NCI-H1105 treated with DMSO at 0.1 percent for 48 hours (cell line): ENCODE measurements at places on chromosomes 7 and 10.

DNA sequence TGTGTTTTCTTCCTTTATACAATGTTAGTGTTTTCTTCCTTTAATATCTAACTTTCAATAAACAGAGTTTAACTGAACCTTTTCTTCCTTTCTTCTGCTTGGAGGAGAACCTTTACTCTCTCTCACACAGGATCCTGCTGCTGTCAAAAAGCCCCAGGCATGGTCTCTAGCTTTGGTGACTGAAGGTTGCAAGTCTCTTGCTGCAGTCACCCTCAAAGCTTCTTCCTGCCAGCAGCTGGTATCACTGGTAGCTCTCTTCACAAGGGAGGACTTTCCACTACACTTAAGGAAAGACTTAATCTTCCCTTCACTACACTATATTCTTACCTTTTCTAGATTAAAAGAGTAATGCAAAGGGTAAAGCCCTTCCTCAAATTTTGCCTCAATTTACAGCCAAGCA, 153.4 kb downstream of the SGMS1 start:
- DNase-seq, result no peak

DNA sequence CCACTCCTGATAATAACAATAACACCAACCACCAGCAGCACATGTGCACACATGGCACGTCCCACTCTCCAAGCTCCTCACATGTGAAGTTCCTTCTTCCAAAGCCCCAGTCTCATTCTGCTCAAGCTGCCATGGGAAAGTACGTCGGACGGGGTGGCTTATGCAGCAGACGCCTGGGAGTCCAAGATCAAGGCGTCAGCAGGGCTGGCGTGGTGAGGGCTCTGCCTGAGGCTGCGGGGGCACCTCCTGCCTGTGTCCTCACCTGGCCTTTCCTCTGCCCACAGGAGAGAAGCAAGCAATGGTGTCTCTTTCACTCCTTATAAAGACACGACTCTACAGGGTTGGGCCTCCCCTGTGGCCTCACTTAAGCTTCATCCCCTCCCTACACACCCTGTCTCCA, 68.8 kb upstream of the INSIG1 start:
- no peak for DNase-seq

DNA sequence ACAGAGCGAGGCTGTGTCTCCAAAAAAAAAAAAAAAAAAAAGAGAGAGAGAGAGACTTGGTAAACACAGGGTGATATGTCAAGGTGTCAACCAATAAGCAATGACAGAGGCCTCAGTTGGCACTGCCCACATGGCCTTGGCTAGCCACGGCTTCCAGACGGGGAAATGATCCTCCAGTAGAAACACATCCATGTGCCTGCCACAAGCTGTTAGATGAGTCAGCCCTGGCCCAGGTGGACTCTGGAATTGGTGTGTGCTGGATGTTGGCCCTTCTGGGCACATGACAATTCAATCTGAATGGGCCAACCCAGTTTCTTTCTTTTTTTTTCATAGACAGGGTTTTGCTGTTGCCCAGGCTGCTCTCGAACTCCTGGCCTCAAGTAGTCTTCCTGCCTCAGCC, 13.7 kb downstream of the RFC2 start:
- no peak for DNase-seq

GRCh38 chr7:1979591-1980560, 252.9 kb downstream of the MAD1L1 start:
- DNase-seq, result no peak

DNA sequence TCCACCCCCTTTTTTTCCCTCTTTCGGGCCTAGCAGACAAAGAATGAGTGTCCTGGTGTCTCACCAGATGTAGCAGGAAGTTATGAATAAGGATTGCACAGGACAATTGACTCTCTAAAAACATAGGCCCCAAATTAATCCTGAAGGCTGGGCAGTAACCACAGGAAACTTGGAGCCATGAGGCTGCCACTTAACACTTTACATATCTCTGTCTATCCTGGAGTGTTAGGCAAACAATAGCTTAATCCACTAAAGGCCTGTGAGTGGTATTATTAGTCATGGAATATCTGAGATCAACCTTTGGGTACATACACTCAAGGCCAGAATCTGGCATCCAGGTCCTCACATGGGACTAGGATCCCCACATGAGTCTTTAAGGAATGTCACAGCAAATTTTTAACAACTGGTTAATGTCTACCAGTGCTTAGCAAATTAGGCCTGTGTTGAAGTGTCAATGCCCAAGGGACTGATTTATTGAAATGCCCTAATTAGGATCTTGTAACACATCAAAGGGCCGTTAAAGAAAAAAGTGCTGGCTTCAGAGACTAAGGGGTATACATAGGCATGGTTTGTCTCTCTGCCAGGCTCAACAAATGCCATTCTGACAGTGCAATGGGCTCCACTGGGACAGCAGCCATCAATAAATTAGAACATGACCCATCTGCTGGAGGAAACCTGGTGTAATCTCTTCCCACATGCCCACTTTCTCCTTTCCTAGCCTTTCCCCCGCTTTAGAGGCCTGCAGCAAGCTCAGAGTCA, 196.7 kb upstream of the TBX20 start:
- peak; percentile 26 for DNase-seq

DNA sequence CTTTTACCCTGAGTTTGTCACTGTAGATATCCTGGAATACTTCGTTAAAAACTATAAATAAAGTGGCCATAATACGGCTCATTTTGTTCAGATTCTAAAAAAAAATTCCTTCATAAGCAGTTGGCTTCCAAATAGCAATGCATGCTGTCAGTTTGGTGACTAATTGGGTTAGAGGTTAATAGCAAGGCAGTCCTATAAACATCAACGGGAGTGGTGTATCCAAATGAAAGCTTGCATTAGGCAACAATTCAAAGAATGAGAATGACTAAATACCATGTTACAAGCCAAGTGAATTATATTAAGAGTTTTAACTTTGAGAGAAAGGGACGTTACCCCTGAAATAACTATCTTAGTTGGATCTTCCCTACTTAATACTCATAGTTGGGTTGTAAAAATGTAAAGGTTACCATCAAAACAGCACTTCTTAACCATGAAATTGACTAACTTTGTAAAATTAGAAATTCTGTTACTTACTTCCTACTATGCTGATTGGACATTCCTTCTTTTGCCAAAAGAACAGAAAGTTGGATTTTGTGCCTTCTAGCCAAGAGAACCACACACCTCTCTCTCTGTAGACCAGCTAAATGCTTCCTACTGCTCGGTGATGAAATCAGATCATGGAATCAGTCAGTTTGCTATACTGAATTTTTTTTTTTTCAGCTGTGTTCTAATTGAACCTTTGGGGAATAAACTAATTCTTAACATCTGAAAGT, 98.0 kb downstream of the KAT6B start:
- no peak for DNase-seq

GRCh38 chr7:23712368-23713284, 2.6 kb downstream of the STK31 start:
- DNase-seq, result peak; percentile 67

GRCh38 chr7:81743201-81743600, 26.6 kb downstream of the HGF start:
- no peak for DNase-seq

DNA sequence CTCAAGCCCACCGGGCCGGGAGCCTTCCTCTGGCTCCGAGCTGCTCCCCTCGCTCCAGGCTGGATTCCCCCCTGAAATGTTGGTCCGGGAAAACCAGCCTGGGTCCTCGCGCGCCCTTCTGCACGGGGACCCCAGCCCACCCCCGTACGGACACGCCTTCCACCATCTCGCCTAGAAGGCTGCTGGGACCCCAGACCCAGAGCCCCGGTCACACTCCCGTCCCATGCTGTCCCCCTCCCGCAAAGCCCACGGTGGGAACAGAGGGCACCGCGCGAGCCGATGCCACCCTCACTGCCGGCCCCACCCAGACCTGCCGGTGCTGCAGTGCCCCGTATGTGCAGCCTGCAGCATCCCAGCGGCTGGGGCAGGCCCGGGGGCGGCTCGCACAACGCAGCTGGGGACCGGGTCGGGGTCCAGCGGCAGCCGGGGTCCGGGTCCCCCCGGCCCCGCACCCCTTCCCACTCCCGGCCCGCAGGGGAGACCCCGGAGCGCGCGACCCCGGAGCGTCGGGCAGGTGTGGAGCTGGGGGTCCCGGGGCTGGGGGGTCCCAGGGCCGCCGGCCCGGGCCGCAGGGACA, 871 bp downstream of the SPOCK2 start:
- no peak for DNase-seq

DNA sequence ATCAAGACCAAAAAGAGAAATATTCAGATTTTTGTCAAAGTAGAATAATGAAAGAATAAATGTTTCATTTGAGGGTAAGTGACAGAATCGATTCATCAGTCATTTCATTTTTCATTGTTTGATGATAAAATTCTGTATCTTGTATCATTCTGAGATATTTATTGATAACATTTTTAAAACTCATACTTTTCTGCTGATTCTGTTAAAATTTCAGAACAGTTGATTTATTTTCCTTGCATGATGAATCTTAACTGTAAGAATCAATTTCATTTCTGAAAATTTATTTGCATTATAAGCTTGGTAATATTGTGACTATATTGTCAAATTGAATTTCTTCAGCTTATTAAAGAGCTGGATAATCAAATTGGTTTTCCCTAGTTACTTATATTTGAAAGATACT, 13.9 kb downstream of the PHYHIPL start:
- DNase-seq, result no peak

- no peak for DNase-seq
Observed at GRCh38 chr7:18145160-18145559, 117.5 kb upstream of the PRPS1L1 start.

- no peak for DNase-seq
Observed at GRCh38 chr10:11728353-11728752, 13.8 kb upstream of the ECHDC3 start.

GRCh38 chr10:103890194-103890658, 27.8 kb downstream of the STN1 start:
- no peak for DNase-seq

DNA sequence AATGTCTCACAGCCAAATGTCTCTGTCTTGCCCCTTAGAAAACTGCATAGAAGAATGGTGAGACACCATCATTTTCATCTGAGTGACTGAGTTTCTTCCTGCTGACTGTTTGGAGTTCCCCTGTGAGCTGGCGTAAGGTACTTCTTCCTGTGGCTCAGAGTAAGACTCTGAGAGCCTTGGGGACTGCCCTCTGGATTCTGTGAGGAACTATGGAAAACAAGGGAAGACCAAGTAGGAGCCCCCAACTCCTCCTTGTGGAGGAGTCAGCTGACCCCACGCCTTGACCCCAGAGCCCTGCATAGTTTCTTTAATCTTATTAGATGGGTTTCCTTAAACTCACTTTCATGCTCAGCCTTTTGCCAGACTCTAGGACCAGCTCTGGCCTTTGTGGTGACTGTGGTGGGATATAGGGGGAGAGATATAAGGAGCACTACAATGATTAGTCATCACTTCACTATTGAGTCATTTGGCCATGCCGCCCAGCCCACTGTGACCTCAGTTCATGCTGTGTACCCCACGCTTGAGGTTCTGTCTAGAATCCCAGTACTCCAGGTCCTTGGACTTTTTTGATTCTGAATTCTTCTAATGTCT, 51.8 kb upstream of the FAM133B start:
- DNase-seq, result no peak

GRCh38 chr10:97759158-97759887, 12.5 kb downstream of the SFRP5 start:
- peak; percentile 27 for DNase-seq

DNA sequence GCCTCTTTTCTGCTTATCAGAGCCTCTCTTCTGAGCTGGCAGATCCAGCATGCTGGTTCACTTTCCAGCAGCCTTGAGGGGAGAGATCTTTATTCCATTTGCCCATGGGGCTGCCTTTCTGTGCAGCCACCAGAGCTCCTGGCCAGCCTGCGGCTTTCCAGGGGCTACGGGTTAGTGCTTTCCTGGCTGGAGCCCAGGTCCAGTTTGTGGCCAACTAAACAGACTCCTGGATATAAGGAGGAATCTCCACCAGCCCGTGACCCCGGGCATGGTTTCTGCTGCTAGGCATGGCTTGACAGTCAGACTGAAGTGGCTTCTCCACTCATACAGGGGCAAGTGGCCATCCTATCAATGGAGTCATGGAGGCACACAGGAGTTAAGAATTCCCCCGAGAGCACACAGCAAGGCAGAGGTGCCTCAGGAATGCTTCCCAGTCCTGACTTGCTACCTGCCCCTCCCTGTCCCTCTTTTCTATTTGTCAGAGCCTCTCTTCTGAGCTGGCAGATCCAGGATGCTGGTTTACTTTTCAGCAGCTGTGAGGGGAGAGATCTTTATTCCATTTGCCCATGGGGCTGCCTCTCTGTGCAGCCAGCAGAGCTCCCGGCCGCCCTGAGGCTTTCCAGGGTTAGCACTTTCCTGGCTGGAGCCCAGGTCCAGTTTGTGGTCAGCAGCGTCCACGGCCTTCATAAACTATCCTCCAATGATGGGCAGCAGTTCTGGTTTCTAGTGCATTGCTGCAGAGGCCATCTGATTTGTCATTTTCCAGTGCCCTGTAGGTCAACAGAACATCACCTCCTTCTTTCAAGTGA, 35.9 kb downstream of the TSPAN15 start:
- no peak for DNase-seq

GRCh38 chr7:92550194-92550593, 21.6 kb downstream of the RBM48 start:
- DNase-seq, result no peak

DNA sequence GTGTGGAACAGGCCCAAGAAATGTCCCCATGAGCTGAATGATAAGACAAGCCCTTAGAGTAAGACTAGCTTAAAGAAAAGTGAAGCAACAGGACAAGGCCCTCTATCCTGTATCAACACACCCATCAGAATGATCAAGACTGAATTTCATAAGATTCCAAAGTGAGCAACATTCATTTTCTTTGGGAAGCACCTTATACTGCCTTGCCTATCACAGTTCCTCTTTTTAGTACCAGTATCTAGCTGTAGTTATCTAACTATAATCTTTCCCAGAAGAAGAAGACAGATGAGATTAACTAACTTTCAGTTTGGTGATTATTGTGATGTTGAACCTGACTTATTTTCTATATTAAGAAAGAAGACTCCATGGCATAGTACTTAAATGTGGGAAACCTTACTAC, 391.2 kb downstream of the PHTF2 start:
- no peak for DNase-seq

GRCh38 chr7:129356176-129356575, 78.1 kb upstream of the STRIP2 start:
- no peak for DNase-seq

GRCh38 chr10:86253091-86254072, 113.2 kb downstream of the GRID1 start:
- peak; percentile 3 for DNase-seq

- DNase-seq, result peak; percentile 73
Observed at GRCh38 chr7:10889266-10889898, 84.3 kb upstream of the PHF14 start.

GRCh38 chr7:110786328-110786965, 304.5 kb upstream of the LRRN3 start:
- DNase-seq, result peak; percentile 96

DNA sequence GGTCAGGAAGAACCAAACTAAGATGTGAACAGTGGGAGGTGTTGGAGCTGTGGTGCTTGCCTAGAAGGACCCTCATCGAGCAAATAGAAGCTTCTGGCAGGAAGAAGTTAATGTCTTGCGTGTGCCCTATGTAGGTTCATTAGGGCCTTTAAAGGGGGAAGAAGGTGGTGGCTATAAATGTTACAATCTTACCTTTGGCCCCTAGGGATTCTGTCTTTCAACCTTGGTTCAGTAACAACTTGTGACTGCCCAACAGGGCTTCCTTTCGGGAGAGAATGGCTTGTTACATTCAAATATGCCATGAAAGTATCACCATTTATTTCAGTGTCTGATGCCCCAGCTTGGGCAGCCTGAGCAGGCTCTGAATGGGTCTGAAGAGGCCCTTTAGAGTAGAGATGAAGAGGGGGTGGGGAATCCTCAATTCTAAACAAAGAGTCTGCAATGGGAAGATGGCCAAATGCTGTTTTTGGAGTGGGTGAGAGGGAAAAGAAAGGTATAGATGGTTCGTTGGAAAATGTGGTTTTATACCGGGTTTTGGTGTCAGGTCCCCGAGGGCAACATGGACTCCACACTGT, 108.0 kb downstream of the TCF7L2 start:
- peak; percentile 35 for DNase-seq
